Stimulated activated CD4-positive, alpha-beta T cell treated with anti-CD3 and anti-CD28 coated beads, TNF-alpha, amount 100 ng/mL, for 4 hours (primary cell): ENCODE measurements at places on chromosomes 3 and 15.

DNA sequence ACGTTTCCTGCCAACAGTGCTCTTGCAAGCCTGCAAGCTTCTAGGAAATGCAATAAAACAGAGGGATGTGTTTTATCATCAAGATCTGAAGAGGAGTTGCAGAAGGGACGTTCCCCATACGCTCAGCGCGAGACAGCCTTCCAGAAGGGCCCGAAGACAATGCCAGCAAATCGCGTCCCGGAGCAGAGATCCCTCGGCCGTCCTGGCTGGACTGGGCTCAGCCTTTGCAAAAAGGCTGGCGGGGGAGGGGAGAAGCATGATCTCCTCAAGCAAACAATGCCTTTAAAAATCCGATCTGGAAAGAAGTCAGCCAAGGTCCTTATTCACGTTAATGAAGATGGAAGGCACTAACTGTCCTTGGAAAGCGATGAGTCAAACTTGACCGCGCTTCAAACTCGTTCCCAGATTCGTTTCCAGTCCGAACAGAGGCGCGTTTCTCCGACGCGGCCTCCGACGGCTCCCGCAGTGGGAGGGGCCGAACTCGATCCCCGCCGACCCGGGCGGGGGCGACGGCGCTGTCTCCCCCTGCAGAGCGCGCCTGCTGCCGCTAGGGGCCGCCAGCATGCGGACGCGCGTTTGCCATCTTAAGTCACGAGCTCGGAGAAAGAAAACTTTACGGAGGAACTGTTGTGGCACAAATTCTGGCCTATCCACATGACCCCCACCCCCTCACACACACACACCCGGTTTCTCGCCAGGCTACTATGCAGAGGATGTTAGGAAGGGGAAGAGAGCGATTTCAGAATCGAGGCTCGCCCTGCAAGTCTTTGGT is 5.5 kb downstream of the BCL6 start:
- DNase-seq = no peak

- DNase-seq = no peak
These were observed 25.5 kb upstream of the KLF13 start for GRCh38 chr15:31300981-31301672.

DNA sequence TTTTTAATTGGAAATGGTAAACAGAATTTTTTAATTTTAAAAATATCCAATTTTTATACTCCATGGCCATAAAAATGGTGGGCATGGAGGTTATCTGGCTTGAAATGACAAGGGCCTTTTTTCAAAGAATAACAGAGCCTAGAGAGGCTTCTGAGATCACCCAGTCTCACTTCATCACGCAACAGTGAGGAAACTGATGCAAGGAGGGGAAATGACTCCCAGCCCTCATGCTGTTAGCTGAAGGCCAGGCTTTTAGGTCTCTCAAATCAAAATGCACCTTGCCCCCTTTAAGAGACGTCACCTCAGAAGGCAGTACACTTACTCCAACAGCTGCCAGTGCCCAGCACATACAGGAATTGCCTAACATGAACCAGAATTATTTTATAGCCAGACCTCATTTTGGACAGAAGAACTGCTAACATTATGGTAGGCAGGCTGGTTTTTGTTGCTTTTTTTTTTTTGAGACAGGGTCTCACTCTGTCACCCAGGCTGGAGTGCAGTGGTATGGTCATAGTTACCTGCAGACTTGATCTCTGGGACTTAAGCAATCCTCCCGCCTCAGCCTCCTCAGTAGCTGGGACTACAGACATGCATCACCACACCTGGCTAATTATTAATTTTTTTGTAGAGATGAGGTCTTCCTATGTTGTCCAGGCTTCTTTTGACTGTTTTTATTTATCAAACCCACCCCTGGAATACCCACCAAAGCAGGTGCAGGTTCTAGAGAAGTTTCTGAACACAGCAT is 9.1 kb downstream of the RAB43 start:
- no peak for DNase-seq

- no peak for DNase-seq
These were observed 3.5 kb upstream of the IL20RB start for GRCh38 chr3:136954251-136954650.

DNA sequence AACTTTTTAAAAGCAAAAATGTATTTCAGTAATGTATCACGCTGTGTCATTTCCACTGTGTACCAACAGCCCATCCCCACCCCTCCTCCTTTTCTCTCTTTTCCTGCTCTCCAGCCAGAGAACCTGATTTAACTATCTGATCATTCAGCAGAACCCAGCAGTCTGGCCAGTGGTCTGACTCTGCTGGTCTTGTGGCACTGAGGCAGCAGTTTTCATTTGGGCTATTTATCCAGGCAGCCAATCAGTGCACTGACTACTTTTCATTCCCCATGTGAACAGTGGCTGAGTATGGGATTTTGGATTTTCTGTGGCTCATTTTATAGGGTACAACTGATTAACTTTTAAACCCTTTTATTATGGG is 56.3 kb downstream of the GPR171 start:
- no peak for DNase-seq

- no peak for DNase-seq
These were observed 151.2 kb downstream of the OPA1 start for GRCh38 chr3:193744048-193744821.

DNA sequence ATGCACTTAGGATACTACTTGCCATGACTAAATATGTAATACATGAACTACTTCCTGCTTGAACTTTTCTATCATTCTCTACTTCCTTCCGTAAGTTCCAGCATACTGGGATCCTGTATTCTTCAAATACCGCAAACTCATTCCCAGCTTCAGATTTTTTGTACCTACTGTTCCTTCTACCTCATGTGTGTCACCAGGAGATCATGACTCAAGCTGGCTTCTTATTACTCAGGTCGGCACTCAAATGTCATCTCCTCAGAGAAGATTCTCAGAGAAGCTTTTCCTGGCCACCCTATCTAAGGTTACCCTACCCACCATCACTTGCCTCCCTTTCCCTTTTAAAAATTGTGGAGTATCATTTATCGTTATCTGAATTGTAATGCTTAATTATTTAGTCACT is 66.7 kb downstream of the RFX7 start:
- DNase-seq = no peak

DNA sequence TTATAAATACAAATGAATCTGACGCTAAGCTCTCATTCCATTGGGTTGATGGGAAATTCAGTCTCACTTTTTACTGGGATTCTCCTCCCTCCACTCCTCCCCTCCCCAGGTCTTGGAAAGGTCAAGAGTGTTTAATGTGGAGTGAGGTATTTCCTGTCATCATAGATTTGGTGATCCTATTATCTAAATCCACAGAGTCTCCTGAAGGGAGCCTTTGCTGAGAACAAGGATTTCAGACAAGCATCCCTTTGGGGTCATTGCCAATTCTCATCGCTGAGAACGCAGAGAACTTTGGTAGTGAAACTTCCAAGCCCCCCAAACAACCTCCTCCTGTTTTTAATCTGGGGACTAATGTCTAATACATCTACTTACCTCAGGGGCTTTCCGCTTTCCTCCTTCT is 297.9 kb downstream of the OTOL1 start:
- DNase-seq = no peak

- DNase-seq = no peak
These were observed 177.8 kb downstream of the ADAMTS17 start for GRCh38 chr15:100163961-100164360.

GRCh38 chr3:21889166-21889565 is 138.2 kb upstream of the ZNF385D start:
- no peak for DNase-seq

- no peak for DNase-seq
These were observed 2.0 kb downstream of the IFRD2 start for GRCh38 chr3:50290161-50290641.

DNA sequence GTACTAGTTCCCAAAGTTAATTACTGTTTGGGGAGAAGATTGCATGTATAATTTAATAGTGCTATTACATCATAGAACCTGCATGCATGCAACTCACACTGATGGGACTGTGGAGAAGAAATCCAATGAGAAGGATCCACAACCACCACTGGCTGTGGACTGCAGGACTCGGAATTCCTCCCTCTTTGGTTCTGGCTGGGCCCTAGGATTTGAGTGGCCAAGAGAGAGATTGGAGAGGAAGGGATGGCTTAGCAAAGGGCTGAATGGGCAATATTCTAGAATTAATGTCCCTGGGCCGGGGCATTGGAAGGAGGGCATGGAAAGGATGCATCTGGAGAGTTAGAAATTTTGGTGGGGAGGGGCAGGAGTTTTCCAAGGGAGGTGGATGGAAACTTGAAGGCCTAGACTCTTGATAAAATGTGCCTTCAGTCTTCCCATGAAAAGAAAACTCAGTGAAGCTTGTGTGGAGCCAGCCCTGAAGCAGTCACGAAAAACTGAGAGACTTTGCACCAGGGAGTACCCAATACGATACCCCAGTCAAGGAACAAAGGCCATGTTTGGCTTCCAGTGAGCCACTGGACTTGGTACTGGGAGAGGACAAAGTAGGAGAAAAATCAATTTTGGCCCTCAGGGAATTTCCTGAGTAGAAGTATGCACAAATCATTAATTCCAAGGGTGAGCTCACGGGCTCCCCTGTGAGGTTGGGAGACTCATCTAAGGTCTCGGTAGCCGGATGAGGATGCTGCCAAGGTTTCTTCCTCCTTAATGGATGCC is 31.4 kb upstream of the TPM1 start:
- no peak for DNase-seq

GRCh38 chr3:66795365-66795764 is 202.7 kb upstream of the KBTBD8 start:
- DNase-seq = no peak

- no peak for DNase-seq
These were observed 121.4 kb downstream of the KLHL25 start for GRCh38 chr15:85673326-85673725.

DNA sequence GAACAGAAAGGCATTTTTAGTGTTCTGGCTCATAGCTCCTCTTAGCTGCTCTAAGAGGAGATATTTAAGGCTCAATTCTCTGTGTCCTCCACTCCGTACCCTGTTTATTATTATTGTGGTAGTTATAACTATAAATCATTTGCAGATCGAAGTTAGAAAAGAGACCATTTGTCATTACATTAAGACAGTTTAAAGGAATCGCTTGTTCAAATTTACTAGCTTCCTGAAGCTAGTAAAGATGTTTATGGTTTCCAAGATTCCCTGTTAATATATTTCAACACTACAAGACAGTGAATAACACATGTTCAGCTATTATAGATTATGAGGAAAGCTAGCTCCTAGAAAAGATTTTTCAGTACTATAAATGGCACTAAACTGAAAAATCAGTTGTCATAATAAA is 12.6 kb downstream of the ATXN7 start:
- DNase-seq = no peak
